Activated T-cell treated with anti-CD3 and anti-CD28 coated beads, Interleukin-2, amount 50 U/mL, for 4 hours (primary cell): ENCODE measurements at places on chromosomes 11 and 22. TPM values are rescaled to one million over a fixed set of nuclear protein-coding genes. Genes with fewer than 3 reads are reported as not detected.

APOL6 gene
- 32.7 TPM for total RNA-seq

- no peak for DNase-seq
Measured at GRCh38 chr11:72634016-72634415, 40.2 kb downstream of the PDE2A start.

DNA sequence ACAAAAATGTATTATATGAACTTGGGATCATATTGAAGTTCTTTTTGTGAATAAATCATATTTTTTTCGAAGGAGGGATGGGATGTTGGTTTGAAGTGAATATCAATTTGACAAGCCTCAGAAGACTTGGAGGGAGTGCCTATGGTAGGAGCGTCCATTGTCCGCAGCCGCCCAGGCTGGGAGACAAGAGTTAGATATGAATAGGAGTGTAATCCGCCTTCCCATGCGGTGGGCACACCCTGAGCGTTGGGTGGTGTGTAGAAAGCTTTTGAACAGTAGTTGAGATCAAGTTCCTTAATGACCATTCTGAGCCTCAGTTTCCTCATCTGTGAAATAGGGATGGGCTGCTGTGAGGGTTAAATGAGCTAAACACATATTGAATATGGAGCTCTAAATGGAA is 7.0 kb downstream of the CD82 start:
- DNase-seq, result no peak

DNA sequence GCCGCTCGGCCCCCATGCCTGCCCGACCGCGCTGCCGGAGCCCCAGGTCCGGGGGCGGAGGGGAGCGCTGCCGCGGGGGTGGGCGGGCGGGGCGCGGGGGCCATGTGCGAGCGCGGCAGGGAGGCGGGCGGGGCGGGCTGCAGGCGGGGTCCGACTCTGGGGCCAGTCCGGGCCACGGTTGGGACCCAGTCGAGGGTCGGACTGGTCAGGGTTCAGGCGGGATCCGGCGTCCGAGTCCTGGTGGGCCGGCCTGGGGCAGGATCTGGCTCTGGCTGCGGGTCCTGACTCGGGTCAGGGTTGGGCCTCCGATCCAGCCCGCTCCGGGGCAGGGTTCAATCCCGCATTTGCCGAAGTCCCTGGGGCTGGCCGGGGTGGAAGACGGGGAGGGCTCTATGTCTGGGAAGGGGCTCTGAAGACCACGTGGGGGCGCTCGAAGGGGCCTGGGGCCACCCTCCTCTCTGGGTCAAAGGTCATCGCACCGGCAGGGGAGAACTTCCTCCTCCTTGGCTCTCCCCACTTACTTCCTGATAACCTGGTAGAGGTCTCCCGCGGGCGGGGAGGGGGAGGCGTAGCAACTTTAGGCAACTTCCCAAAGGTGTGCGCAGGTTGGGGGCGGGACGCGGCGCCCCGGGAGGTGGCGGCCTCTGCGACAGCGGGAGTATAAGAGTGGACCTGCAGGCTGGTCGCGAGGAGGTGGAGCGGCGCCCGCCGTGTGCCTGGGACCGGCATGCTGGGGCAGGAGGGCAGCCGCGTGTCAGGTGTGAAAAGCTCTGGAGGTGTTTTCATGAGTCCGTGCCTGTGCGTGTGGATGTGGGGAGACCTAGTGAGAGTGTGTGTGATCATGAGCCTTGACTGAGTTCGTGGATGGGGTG is 603 bp downstream of the ESRRA start:
- DNase-seq, result peak; percentile 70

- no peak for DNase-seq
Measured at GRCh38 chr11:37407461-37407860, 809.4 kb upstream of the RAG2 start.

- DNase-seq, result no peak
Measured at GRCh38 chr11:128501008-128501407, 86.3 kb downstream of the ETS1 start.

- DNase-seq, result no peak
Measured at GRCh38 chr22:39471381-39472141, 14.7 kb downstream of the MGAT3 start.

DNA sequence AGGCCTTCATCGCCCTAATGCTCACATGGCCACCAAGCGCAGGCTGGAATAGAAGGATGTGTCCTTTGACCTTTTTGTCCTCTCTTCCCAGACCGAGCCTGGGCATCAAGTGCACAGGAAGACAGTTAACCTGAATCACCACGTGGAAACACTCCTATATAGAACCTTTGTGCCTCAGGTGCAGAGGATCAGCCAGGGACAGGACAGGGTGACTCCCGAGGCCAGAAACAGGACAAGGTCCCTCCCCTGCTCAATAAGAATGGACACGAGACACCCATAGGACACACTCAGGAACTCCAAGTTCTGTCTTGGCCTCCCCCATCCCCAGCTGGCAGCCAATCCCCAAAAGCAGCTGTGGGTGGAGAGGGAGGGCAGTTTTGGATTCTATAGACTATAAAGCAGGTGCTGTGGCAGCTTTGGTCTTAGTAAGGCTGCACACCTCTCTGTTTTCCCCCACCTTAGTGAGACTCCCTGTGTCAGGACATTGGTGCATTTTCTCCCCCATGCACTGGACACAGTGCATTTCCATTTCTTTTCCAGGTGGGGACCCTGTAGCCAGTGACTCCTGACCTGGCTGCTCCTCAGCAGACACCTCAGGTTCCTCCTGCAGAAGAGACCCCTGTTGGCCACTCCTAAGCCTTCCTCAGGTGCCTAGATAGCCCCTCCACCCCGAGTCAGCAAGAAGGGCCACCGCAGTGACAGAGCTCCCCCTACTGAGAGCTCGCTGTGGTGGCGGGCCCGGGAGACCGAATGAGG is 43.6 kb upstream of the POU2AF1 start:
- peak; percentile 53 for DNase-seq

GRCh38 chr11:73314117-73314961 is 6.3 kb downstream of the ARHGEF17 start:
- DNase-seq, result no peak

DNA sequence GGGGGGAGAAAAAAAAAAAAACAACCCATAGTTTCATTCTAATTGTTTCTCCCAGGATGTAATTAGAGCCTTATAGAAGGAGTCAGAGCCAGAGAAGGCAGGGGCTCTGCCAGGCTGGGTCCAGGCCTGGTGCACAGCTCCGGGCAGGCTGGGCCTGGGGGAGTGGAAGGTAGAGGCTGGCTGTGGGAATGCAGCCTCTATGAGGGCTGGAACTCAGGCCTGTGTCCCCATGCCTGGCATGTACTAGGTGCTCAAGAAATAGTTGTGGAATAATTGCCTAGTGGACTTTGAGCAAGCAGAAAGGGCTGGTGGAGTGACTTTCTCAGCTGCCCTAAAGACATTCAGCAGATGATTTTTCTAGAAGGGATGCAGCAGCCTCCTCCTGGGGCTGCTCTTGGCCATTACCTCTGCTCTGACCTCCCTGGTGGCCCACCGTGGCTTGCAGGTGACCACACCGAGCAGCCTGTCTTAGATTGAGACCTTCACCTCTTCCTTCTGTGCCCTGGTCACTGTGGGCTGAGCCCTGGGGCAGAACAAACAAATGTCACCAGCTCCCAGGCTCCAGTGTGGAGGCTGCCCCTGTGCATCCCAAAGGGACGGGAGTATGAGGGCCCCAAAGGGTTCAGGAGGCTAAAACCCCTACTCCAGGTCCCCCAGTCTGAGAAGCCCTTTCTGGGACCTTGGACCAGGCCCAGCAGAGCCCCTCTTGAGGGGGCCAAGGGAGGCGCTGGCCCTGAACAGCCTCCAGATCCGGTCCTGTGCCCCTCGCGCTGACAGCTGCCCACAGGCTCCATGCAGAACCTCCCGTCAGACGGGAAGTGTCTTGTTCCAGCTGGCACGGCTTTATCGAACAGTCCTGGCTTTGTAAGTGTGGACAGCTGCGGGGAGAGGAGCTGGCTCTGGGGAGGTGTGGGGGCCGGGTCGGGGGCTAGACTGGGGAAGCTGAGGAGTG is 18.8 kb downstream of the MYEOV start:
- no peak for DNase-seq

DNA sequence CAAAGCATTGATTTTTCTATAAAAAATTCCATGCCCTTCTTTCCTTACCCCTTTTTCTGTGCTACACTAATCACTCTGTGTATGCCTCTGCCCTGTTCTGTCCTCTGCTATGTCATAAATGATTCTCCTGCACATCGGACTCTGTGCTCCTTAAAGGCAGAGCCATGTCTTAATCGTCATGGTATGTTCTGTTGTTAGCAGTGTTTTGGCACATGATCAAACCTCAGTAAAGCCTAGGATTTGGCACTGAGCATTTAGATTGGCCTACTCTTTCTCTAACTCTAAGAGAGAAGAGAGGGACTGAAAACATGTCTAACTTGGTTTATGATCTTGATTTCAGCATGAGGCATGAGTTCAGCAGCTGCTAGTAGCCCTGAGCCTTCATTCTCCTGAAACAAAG is 266.9 kb downstream of the AASDHPPT start:
- DNase-seq, result no peak

DNA sequence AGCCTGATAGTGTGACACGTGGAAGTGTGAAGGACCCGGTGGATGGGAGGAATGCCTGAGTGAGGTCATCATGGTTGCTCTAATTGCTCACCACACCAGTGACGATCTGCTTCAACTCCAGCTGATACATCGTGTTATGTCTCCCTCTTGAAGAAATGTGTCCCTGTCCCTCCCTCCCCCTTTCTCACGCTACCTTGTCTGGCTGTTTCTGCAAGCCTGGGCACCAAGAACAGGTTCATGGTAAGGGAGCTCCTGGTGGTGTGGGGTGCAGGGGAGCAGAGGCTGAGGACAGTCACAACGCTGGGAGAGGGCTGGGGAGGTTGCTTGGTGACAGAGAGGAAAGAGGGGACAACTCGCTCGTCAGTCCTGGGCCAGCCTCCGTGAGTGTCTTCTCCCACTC is 413.4 kb downstream of the SOX6 start:
- DNase-seq, result no peak

DNA sequence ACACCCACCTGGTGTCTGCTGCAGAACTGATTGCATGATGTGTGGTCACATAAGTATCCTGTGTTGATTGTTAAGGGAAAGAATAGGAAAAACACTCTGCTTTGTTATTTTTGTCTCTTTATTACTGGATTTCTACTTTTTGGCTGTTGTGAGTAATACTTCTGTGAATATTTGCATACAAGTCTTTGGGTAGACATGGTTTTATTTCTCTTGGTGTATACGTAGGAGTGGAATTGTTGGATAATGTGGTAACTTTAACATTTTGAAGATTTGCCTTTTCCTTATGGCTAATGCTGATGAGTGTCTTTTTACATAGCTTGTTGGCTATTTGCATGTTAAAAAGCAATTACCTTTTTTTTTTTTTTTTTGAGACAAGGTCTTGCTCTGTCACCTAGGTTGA is 13.1 kb downstream of the PPP6R3 start:
- no peak for DNase-seq

DNA sequence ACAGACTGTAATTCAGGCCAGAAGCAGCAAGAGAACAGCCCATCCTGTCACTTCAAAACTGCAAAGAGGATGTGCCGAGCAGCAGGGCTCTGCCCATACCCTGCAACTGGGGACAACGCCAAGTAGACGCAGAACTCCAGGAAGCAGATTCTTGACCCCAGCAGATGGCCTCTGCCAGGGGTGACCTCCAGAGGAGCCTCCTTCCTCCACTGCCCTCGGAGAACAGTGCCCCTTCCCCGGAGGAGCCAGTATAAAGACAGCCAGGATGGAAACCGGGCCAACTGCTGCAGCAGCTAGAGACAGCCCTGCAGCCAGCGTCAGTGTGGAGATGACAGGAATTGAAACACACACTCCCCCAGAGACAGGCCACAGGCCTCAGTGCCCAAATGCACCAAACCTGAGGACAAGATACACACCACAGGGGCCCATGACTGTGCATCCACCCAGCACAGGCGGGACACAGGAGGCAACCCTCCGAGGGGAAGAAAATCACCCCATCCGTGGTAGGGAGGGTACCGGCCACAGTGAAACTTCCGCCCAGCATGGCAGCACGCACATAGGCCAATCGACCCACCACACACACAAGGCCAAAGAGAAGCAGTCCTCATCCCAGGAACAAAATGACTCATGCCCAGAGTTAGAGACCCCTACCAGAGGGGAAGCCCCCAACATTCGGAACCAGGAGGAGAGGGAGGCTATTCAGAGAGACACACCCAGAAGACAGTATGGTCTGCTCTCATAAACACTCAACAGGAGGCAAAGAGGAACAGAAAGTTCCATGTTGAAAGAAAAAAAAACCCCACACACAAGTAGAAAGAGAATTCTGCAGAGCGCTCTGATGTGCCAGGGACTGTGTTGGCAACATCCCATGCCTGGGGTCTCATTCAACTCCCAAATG is 5.6 kb downstream of the AHNAK start:
- DNase-seq, result no peak

DNA sequence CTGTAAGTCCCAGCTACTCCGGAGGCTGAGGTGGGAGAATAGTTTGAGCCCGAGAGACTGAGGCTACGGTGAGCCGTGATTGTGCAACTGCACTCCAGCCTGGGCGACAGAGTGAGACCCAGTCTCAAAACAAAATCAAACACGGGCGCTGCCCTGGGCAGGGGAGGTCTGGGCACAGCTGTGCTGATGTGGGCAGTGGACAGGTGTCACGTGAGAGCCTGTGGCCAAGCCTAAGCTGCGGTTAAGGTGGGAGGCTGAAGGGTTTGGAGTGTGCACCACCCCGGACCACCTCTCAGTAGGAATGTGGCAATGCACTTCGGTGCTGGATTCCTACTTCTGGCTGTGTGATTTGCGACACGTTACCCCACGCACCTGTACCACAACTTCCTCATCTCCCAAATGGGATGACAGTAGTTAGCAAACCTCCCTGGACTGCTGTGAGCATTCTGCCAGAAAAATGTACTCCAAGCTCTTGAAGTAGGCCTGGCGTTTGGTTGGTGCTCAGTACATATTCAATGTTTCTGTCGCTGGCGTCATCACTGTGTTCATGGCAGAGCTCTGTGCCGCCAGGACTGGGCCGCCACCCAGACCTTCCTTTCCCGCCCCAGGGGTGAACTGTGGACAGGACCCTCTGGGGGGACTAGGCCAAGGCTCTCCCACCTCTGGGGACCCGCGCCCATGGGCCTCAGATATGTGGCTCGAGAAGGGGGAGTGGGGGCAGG is 807 bp upstream of the ZNF74 start:
- no peak for DNase-seq

DNA sequence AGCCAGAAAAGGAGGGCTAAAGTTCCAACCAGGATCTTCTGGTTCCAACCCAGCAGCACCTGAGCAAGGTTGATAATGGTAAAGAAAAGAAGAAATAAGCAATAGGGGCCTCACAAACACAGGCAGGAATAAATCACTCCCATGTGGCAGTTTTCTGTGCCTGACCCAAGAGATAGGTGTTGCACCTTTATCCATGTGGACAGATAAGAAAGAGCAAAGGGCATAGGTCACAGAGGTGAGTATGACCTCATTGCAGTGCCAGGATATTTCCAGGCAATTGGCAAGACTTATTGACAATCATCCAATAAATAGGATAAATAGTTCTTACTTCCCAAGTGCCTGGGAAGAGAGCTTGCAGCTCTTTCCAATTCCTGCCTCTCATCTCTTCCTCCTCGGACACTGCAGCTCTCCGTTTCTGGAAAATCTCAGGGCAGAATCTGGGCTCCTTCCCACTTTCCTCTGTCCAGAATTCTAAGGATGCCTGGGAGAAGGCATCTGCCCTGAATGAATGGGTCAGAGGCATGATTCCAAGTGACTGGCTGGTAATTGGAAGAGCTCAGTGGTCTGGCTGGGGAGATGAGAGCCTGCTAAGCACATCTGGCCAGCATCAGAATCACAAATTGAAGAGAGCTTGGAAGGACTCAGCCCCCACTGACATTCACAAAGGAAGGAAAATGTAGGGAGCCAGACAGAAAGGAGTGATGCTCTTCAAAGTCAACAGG is 14.5 kb upstream of the LRRC55 start:
- DNase-seq, result no peak
